Right ventricle myocardium superior (tissue), 1 donor: ENCODE measurements at places on chromosomes 3 and 15. TPM values are rescaled to one million over a fixed set of nuclear protein-coding genes. Genes with fewer than 3 reads are reported as not detected.

DNA sequence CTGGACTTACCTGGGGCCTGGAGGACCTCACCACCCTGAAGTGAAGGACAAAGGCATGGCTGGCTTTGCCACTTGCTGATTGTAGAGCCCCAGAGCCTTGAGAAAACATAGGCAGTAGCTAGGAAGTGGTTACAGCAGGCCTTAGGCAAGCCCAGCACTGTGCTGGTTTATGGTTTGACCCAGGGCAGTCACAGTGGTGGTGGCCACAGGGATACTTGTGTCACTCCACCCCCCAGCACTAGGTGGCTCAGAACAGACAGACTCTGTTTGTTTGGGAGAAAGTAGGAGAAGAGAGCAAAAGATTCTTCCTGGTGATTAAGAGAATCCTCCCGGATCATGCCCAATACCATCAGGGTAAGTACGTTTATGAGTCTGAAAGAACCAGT is 13.2 kb upstream of the COL8A1 start:
- DNase-seq, result no peak

Gene SLITRK3
- total RNA-seq, result not detected

Gene PLAAT1
- total RNA-seq, result 4.5 TPM

- DNase-seq, result no peak
Observed at GRCh38 chr15:35479423-35479822, 66.5 kb downstream of the DPH6 start.

Gene NMB
- total RNA-seq, result 1.9 TPM

DNA sequence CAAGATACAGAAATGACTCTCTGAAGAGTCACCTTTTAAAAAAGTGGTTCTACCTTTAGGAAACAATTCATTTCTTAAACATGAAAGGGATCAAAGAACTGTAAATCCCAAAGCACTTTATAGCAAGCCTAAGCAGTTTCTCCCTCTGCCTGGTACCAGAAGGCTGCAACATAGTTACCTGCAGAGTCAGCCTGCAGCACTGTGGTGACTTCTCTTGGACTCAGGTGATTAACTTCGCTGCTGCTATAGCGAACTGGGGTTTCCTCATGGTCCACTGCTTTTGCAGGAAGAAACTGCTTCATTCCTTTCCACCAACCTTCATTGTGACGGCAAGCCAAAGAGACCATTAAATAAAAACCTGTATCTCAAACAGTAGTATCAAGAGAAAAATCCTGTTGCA is 37.3 kb downstream of the ST3GAL6 start:
- DNase-seq, result no peak

Gene THAP10
- 3.9 TPM for total RNA-seq

GRCh38 chr15:40104296-40104864 is 4.3 kb downstream of the BMF start:
- DNase-seq, result no peak

Gene CORO2B
- 6.6 TPM for total RNA-seq

GRCh38 chr15:33158366-33158765 is 36.1 kb downstream of the FMN1 start:
- DNase-seq, result no peak

DNA sequence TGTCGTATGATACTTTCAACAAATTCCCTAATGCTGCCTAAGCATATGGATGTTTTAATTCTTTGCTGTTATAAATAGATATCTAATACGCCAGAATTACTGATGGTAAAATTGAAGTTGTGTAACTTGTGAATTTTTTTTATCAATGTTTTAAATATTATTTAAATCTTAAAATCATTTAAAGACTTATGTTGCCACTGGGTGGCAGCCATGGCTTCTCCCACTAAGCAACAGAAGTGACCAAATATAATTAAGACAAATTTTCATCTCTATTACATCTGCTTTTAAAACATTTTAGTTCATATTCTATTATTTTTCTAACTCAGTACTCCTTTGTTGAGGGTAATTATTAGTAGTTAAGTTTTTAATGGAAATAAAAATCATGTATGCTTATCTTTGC is 8.1 kb upstream of the IL20RB start:
- DNase-seq, result no peak

DNA sequence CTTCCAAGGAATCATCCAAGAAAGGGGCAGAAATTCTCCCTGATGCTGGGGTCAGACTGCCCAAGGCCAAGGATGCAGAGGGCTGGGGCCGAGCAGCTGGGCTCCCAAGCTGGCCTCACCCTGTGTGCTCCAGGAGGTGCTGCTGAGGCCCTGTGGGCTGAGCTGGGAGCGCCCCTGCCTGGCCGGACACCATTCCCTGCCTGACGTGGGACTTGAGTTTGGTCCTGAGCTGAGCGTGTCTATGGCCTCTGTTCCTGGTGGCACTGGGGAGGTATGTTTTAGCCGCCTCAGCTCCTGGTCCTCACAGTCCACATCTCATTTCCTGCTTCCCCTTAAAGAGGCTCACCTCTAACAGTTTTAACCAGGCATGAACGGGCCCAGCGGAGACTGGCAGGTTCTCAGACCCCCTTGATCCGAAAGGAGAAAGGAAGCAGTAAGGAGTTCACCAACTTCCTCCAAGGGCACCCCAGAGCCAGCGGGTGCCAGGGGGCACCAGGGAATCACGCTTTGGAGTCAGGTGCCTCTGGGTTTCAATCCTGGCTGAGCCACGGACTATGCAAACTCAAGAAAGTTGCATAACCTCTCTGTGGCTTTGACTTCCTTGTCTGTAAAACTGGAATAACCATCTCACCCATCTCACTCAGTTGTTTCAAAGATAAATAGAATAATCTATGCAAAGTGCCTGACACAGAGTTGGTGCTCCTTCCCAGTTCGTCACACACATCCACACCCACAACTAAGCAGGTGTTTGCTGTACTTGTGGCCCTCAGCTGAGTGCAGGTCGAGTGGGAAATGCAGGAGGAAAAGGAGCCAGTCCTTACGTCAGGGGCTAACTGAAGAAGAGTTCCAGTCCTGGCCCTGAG is 48.6 kb downstream of the SLC12A8 start:
- DNase-seq, result peak; percentile 60

- no peak for DNase-seq
Observed at GRCh38 chr3:72844436-72844993, 3.7 kb downstream of the SHQ1 start.

- no peak for DNase-seq
Observed at GRCh38 chr3:176848431-176849214, 348.7 kb downstream of the TBL1XR1 start.

DNA sequence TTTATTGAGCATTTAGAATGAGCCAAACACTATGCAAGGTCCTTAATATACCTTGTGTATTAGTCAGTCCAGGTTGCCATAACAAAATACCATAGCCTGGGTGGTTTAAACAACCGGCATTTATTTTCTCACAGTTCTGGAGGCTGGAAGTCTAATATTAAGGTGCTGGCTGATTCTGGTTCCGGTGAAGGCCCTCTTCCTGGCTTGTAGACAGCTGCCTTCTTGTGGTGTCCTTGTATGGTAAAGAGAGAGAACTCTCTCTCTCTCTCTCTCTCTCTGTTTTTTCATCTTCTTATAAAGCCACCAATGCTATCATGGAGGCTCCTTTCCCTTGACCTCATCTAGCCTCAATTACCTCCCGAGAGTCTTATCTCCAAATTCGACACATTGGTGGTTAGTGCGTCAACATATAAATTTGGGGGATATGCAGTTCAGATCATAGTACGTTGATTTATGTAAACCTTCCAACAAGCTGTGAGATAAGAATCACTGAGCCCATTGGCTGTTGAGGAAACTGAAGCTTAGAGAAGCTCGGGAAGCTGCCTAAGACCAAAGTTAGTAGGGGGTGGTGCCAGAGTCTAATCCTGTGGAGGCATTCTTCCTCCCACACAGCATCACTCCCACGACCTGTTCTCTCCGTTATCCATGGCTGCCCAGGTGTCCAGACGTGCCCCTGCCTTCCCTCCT is 298.0 kb upstream of the PROK2 start:
- no peak for DNase-seq

Gene GOLGA6L7
- not detected for total RNA-seq

GRCh38 chr3:8985411-8985831 is 22.1 kb upstream of the RAD18 start:
- DNase-seq, result no peak

Gene CLCN2
- total RNA-seq, result 1.9 TPM

GRCh38 chr3:113002679-113003078 is 11.9 kb downstream of the GTPBP8 start:
- DNase-seq, result no peak

Gene SLC12A8
- 0.30 TPM for total RNA-seq

- DNase-seq, result no peak
Observed at GRCh38 chr15:76514282-76514681, 177.7 kb downstream of the ISL2 start.

- DNase-seq, result no peak
Observed at GRCh38 chr3:54649551-54649950, 278.3 kb downstream of the LRTM1 start.

Gene RARRES1
- total RNA-seq, result 9.1 TPM

DNA sequence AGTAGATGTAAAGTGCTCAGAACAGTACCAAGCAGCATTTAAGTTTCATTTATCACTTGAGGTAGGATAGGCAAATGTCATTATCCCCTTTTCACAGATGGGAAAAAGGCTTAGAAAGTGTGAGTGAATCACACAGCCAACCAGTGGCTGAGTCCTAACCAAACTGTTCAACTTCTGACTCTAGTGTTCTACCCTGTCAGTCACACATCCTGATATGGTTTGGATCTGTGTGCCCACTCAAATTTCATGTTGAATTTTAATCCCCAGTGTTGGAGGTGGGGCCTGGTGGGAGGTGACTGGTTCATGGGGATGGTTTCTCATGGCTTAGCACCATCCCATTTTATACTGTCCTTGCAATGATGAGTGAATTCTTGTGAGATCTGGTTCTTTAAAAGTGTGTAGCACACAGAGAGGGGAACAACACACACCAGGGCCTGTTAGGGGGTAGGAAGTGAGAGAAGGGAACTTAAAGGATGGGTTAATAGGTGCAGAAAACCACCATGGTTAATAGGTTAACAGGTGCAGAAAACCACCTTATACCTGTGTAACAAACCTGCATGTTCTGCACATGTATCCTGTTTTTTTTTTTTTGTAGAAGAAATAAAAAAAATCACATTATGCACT is 304.7 kb downstream of the SUCLG2 start:
- no peak for DNase-seq
